ENCODE measurements at places on chromosomes 1 and 21. TPM values are rescaled to one million over a fixed set of nuclear protein-coding genes. Genes with fewer than 3 reads are reported as not detected.

OR2L8 gene
- total RNA-seq = not detected

KCNA2 gene
- not detected for total RNA-seq

CA14 gene
- not detected for total RNA-seq

ADPRS gene
- total RNA-seq = 27.6 TPM

SESN2 gene
- 23.6 TPM for total RNA-seq

NFASC gene
- 19.1 TPM for total RNA-seq

Measured in smooth muscle cell of trachea (primary cell).